ENCODE measurements at places on chromosomes 7 and 10. TPM values are rescaled to one million over a fixed set of nuclear protein-coding genes. Genes with fewer than 3 reads are reported as not detected.

DNA sequence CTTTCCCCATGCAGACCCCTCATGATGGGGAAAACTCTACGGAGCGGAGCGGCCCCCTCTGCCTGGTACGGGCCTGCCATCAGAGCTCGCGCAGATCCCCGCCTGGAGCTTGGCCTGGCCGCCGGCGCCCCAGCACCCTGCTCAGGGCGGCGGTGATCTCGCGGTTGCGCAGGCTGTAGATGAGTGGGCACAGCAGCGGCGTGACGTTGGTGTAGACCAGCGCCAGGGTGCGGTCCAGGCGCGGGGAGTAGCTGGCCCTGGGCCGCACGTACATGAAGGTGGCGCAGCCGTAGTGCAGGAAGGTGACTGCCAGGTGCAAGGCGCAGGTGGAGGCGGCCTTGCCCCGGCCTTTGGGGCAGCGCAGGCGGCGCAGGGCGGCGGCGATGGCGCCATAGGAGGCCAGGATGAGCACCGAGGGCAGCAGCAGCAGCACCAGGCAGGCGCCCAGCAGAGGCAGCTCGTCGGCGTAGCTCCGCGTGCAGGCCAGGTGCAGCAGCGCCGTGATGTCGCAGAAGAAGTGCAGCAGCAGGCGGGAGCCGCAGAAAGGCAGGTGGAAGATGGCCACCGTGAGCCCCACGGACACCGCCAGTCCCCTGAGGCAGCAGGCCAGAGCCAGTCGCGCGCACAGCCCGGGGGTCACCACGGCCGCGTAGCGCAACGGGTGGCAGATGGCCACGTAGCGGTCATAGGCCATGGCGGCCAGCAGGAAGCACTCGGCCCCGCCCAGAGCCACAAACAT lies 33.4 kb downstream of the TAS2R41 start:
- DNase-seq: no peak

The RPEL1 gene
- 0.07 TPM for total RNA-seq

- peak; percentile 37 for DNase-seq
Measured at GRCh38 chr10:121357401-121357800, 240.8 kb downstream of the FGFR2 start.

The FAM241B gene
- total RNA-seq: 4.2 TPM
